Stimulated activated CD8-positive, alpha-beta memory T cell treated with anti-CD3 and anti-CD28 coated beads, Interleukin-7, amount 100 ng/mL, for 4 hours (primary cell): ENCODE measurements at places on chromosomes 7 and 10.
A peak's percentile ranks its signal among the peaks of the same experiment; 100 is the strongest.

GRCh38 chr10:125684581-125684980, 1.6 kb upstream of the TEX36 start:
- DNase-seq: no peak

GRCh38 chr10:3077940-3078630, 10.7 kb downstream of the PFKP start:
- no peak for DNase-seq

DNA sequence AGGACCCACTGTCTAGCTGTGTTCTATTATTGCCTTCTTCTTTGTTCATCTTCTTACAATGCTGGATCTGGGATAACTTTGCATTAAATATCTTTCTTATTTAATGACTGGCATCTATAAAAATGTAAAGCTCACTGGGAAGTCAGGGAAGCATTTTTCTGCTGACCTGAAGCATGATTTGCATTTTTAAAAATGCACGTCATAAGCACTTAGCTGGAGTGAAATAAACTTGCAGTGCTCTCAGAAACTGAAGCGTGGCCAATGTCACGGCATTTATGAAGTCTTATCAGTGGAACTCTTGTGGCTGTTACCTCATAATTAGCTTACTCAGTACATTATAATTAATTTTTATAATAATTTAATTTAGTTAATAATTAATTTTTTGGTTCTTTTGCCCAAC, 59.1 kb downstream of the FRMD4A start:
- DNase-seq: no peak

DNA sequence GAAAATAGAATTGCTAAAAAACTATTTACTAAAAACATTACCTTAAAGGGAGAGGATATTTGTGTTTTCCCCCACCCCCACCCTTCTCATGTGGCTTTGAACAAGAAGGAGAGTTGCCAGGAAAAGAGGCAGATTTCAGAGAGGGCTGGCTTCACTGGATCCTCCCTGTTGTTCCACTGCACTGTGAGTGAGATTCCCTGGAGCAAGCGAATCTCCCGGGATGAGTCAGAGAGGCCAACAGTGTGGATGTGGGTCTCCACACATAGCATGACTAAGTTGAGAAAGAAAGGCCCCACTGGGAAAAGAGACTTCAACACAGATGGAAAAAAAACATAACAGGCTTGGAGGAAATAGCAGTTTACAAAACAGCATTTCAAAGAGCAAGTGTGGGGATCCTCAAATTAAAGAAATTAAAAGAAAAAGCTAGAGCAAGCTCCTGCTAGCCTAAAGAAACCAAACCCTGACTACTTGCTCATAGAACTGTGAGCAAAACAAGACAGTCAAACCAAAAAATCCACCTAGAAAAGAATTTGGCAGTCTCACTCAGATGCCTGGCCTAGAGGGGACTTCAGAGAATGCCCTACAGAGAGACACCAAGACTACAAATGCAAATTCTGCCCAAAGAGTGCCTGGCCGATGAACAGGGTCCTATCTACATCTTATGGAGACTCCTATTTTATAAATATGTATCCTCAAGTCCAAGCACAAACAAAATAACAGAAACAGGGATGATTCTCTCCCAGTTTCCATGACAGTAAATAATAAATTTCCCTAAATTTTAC, 3.4 kb downstream of the CAV1 start:
- DNase-seq: no peak

DNA sequence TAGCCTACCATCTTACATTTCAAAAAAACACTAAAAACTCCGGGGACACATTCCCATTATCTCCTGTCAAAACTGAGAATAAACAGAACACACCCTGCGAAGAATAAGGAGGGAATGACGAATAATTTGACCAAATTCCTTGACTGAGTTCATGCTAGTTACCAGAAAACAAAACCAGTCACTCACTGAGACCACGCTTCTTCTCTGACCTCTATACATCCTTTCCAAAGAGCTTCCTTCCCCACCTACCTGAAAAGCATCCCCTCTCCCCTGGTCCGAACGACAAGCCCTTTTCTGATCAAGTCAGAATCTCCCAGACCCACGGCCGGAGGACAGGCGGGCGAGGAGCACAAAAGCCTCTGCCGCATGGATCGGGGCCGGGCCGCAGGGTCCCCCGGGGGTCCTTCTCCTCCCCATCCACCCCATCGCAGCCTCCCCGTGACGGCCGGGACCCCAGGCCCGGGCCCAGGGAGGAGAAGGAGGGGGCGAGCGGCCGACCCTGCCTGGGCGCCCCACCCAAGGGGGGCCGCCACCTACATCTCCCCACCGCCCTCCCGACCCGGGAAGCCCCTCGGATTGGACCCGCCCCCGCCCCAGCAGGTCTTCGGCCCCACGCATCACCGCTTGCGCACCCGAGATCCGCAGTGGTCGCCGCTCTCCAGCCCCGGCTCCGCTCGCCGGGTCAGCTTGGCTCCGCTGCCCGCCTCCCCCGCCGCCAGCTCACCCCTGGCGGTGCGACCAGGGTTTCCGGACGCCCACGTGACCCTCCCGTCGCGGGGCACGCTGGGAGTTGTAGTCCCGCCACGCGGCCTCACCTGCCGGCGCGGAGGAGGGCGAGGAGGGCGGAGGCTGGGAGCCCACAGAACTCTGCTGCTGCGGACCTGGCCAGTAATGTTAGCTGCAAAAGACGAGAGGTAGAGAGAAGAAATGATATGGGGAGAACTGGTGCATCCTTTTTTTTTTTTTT, at the start of gene SLC37A3:
TSS of gene SLC37A3 (minus strand) at position 747 of the 967 bp plus-strand sequence. CDS start 16,004 bp downstream, outside the sequence.
- peak; percentile 81 for DNase-seq
